ENCODE measurements at places on chromosomes 4 and X.

DNA sequence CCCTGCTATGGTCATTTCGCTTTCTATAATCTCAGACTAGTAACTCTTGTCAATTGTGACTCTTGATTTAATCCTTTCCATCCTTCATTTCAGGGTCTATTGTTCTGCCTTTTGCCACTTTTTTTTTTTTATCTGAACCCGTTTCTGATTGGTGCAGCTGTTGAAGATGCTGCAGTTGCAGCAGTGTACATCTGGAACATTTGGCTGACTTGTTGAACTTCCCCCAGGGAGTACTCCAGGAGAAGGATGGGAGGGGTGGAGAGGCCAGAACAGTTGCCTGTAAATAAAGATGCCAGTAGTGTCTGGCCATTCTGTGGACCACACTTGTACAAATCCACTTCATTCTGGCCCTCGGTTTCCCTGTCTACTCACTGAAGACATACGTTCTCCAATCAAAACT is 1.0 kb upstream of the EDA start:
- DNase-seq: no peak

DNA sequence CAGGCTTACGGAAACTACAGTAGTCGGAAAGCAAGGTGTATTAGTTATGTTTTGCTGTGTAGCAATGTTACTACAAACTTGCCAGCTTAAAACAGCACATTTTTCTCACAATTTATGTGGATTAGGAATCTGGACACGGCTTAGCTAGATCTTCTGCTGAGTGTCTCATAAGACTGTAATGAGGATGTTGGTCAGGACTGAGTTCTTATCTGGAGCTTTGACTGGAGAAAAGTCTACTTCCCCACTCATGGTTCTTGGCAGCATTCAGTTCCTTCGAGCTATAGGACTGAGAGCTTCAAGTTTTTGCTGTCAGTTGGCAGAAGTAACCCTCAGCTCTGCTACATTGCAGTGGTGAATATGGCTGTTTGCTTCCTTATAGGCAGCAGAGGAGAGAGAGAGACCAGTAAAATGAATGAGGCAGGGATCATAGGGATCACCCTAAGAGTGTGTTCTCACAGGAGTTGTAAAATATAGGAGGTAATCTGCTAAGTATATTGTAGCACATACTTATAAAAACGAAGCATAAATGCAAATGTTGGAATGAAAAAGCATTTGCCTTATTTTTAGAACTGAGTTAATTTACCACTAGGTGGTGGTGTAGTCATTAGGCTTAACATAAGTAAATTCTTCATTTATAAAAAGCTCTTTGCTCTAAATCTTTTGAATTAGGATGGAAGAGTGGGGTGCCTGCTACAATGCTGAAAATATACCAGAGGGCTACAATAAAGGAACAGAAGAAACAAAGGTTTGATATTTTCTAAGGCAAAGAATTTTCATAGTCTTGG is 38.6 kb downstream of the ALG13 start:
- DNase-seq: no peak

GRCh38 chr4:57074744-57075143 is 35.4 kb downstream of the IGFBP7 start:
- DNase-seq: no peak

DNA sequence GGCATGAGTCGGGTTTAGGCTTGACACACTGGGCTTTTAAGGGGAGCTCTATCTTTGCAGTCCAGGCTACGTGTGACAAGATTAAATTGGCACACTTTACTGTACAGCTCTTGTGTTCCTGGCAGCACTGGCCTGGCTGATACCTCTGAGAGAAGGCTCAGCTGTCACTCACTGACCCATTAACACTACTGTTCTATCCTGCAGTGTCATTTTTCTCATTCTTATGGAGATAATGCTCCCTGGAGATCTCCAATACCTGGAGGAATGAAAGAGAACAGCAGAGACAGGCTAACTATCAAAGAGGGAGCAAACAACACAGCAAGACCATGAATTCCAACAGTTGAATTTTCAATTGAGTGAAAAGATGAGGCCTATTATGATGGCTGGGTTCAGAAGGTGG is 1.7 kb upstream of the PDHA2 start:
- DNase-seq: no peak

DNA sequence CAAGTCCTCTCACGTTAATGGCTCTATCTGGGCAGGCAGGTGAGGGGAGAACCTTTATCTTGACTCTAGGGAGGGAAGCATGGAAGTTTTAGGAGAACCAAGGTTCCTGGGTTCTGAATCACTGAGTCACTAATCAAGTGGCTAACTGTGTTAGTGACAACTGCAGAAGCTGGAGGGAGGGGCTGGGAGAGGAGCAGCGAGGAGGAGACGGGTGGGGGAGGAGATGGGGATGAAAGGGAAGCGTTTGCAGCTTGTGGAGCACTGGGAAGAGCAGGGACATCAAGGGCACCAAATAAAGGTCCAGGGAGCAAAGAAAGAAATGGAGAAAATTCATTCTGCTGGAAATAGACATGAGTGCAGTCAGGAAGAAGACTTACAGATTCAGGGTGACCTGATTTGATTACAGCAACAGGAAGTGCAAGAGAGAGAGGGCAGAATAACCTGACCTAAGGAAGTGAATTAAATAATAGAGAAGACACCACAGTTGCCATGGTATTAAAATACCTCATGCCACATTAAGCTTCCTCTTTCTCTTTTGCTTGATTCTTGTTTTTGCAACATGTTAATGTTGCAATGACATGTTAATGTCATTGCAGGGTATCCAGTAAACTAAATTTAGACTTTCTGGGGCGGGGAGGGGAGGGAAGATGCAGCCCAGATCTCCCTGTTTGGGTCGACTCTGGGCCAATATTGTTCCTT is 4.5 kb upstream of the SETD7 start:
- DNase-seq: peak; percentile 54
